Eye (tissue), 1 donor: ENCODE measurements at places on chromosomes 4 and X.
A peak's percentile ranks its signal among the peaks of the same experiment; 100 is the strongest.

DNA sequence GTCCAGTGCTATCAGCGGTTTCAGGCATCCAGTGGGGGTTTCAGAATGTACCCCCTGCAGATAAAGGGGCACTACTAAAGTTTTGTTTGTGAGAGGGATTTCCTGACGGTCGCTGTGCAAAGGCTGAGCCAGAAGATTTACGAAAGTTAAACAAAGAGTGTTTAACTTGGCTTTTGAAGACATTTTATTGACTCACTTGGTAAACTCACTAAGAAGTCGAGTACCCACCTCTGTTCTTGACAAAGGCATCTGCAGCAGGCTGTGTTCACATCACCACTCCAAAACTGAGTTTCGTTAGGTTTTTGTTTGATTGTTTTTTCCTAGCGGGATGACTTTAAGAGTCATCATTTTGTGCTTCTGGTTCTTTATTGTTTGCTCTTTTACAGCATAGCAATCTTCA is 143.9 kb upstream of the TBL1X start:
- DNase-seq, result no peak

- no peak for DNase-seq
Observed at GRCh38 chr4:54568184-54568583, 89.6 kb upstream of the KIT start.

GRCh38 chr4:65552057-65552456 is 118.2 kb downstream of the EPHA5 start:
- peak; percentile 60 for DNase-seq

- DNase-seq, result no peak
Observed at GRCh38 chr4:110190249-110190648, 8.2 kb downstream of the ELOVL6 start.

GRCh38 chrX:10602646-10603045 is 17.7 kb downstream of the MID1 start:
- no peak for DNase-seq

- no peak for DNase-seq
Observed at GRCh38 chrX:150018931-150019361, 80.7 kb upstream of the EOLA2 start.

GRCh38 chr4:15400981-15401671 is 26.7 kb upstream of the C1QTNF7 start:
- no peak for DNase-seq

DNA sequence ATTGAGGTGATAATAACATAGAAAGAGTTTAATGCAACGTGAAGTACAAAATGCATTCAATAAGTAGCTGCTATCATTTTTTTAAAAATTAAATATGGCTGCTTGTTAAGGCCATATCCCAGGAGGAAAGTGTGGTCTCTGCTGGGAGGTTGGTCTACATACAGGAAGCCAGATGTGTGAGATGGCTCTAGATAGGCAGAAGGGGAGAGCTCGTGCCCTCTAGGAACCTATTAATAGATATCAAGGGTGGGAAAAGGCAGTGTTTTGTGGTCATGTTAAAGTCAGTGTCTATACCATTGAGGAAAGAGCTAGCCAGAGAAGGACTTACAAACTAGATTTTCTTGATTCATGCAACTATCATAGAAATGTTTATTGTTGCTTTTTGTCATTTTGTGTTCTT is 140.5 kb downstream of the KLHL8 start:
- no peak for DNase-seq

GRCh38 chr4:7192252-7193029 is at the start of gene SORCS2:
Gene SORCS2 (plus strand): TSS chr4:7192538.
- peak; percentile 90 for DNase-seq

DNA sequence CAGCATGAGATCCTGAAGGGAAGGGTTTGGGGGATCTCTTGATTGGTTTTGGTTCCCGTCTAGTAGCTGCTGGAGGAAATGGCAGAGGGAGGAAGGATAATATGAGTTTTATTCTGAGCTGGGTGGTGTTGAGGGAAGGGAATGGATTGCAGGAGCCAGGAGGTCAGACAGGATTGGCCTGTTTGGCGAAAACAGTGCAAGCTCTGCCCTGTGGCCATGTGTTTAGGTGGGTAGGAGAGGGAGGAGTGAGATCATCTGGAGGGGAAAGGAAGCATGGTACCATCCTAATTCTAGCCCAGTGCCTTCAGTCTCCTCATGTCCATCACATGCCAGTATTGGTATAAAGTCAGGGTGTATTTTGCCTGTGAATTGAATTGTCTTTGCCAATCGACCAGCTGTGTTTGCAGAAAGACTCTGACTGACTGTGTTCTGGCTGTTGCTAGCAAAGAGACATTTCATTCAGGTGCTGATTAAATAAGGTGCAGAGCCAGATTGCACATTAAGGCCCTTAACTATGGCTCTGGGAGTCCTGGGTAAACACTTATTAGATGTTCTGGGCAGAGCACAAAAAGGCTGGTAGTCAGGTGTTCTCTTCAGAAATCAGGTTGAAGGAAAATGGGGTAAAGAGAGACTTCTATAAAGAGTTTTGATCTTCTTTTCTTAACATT is 10.0 kb downstream of the TMEM164 start:
- no peak for DNase-seq

DNA sequence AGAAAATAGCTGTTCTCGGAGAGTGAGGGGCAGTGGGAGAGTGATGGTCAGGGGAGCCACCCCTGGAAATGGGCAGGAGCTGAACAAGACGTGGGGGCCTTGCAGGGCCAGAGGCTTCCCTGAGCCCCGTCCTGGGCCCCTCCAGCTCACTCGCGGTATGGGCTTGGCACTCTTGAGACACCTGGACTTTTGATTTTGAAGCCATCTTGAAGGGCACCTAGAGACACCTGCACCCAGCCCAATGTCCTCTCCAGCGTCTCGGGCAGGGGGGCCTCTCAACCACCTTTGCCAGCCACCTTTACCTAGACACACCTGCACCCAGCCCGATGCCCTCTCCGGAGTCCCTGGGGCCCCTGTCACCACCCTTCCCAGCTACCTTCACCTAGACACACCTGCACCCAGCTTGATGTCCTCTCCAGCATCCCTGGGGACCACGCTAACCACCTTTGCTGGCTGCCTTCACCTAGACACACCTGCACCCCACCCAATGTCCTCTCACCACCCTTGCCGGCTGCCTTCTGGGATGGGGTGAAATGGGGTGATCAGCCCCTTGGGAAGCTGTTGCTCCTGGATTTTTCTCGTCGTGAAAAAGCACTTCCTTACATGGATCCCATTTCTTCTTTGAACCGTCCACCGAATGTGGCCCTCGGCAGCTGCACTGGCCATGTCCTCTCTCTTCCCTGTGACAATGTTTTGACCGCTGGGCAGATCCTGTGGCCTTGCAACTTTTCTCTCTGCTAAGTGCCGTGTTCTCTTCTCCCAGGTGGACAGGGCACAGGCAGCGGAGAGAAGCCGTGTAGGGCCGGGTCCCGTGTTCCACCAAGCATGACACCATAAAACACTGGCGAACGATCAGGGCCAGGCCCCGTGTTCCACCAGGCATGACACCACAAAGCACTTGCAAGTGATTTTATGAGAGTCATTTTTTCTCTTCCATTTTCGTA is 47.5 kb downstream of the CPZ start:
- DNase-seq, result no peak

DNA sequence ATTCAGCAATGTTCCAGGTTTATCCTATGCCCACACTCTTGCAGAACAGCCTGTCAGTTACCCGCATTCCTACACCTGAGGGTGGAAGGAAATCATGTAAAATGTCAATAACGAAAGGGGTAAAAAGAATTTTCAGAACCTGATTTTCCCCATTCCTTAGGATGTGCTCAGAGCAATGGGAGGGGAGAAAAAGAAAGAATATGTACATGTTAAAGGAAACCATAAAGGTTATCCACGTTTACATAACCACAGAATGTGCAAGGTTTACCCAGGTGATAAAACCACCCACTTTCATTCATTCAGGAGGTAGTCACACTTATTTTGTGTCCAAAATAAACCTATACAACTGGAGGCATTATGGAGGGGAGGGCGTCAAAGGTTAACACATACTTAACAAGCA is 335.5 kb downstream of the ZNF674 start:
- no peak for DNase-seq

- no peak for DNase-seq
Observed at GRCh38 chr4:87056881-87057280, 122.1 kb downstream of the AFF1 start.

GRCh38 chrX:80223982-80224579 is 196.2 kb upstream of the TENT5D start:
- DNase-seq, result no peak

DNA sequence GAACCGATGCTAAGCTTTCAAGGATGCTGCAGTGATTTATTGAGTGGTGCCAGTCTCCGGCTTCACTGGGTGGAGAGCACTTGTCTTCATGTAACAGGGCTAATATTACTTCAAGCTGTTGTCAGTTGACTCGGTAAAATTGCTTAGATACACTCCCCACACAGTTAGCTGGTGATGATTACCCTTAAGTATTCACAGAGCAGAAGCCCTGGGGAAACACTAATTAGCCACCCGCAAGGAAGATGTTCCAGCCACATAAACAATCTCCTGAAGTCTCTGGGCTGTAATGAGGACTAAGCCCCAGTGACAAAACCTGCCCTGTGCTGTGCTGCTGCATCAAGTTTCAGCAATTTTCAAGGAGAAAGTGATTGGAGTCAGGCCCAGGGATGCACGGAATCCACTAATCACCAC is 37.3 kb upstream of the GK2 start:
- peak; percentile 56 for DNase-seq

DNA sequence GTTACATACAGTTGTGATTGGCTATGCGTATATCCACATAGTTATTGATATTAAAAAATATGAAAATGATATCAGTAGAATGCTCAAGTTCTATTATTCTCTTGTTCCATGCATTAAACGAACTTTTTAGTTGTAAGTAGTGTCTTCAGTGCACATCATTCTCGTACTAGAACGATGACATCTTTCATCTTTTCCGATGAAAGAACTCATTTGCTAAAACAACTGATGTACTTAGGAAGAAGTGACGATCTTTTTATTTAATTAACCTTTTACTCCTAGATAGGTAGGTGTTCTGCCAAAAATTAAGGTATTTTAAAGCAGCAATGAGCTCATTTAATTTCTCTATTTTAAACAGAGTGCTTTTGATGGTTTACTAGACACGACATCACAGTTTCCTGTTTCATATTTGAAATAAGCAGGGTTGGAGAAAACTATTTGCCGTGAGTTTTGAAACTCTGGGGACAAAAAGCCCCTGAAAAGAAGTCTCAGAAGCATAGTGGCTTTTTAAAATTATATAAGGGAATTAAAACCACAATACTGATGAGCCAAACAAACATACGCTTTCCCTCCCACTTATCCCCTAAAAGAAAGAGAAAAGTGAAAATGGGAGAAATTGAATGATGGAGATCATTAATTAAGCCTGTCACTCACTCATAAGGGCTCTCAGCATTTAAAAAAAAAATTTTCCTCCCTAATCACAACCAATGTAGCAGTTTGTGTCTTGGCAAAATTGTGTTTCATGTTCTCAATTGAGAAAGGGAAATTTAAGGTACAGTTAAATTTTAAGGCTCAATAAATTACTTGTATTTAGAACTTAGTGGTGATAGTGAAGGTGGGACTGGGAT is 25.6 kb downstream of the SPRY1 start:
- DNase-seq, result no peak

GRCh38 chr4:6256141-6256540 is 13.5 kb upstream of the WFS1 start:
- no peak for DNase-seq

DNA sequence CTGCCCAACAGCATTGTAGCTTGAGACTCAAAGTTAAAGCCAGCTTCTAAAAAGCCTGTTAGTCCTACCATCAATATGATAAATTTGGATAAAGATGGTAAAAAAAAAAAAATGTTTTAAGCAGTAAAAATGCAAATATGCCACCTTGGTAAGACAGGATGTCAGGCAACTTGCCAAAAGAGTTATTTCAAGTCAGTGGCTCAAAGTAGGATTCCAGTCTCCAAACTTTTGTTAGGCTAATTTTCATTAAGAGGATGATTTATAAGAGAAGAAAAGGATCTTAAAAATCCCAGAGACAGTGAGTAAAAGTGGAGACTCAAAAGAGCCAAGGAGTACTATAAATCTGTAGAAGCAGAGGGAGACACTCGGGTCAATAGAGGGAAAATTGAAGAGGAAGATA is 47.5 kb downstream of the GASK1B start:
- DNase-seq, result no peak

DNA sequence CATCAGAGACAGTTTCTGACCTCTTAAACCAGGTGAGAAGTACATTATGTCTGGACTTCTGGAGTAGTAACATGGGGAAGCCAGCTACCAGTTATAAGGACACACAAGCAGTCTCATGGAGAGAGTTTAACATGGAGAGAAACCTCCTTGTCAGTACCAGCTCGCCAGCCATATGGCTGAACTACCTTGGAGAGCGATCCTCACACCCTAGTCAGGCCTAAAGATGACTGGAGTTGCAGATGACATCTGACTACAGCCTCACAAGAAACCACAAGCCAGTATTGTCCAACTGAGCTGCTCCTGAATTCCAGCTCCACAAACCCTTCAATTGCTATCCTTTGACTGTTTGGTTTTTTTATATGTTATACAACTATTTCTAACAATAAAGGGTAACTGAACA is 49.8 kb downstream of the PDHA2 start:
- no peak for DNase-seq

DNA sequence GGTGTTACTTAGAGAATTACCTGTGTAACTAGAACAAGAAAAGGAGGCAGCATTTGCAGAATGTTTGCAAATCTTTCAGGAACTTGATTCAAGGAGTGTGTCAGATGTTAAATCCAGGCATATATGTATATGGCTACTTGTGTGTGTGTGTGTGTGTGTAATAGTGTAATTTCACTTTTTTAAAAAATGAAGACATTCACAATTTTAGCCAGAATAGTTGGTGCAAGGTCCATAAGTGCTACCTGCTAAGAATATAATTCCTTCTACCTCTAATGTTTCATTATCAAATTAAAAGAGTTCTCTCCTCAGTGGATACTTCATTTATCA is 158.0 kb downstream of the PALLD start:
- no peak for DNase-seq

- no peak for DNase-seq
Observed at GRCh38 chrX:53211391-53211978, 13.5 kb downstream of the KDM5C start.

GRCh38 chr4:11166606-11167005 is 262.1 kb downstream of the HS3ST1 start:
- no peak for DNase-seq

DNA sequence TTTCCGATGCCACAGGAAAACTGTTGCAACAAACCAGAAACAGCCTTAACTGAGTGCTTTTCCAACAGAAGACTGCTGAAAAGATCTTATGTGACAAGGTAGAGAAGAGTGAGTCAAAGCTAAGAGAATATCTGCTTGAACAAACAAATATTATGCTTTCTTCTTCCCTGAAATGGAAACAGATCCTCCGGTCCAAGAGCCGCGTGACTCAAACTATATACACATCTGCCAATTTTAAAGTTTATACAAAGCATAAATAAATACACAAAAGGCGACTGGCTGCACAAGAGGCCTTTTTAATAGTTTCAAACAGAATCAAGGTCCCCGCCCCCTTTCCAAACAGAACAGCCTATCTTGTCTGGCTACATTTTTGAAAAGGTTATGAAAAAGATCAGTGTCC is 329.7 kb upstream of the F9 start:
- DNase-seq, result no peak
